ENCODE measurements at places on chromosomes 4 and X. TPM values are rescaled to one million over a fixed set of nuclear protein-coding genes. Genes with fewer than 3 reads are reported as not detected.
A peak's percentile ranks its signal among the peaks of the same experiment; 100 is the strongest.

The ANOS1 gene
- 2.3 TPM for total RNA-seq

- DNase-seq = no peak
Observed at GRCh38 chr4:159290321-159291030, 187.6 kb downstream of the RAPGEF2 start.

The IL15 gene
- 7.0 TPM for total RNA-seq

The SYAP1 gene
- total RNA-seq = 27.3 TPM

The CRMP1 gene
- total RNA-seq = 1.3 TPM

GRCh38 chr4:79528241-79528706, 120.2 kb upstream of the GK2 start:
- no peak for DNase-seq

The IGFBP7 gene
- 487 TPM for total RNA-seq

- no peak for DNase-seq
Observed at GRCh38 chr4:158871335-158871724, 102.5 kb downstream of the FNIP2 start.

The LRIT3 gene
- 0.65 TPM for total RNA-seq

GRCh38 chr4:8857766-8858700, 13.6 kb downstream of the HMX1 start:
- no peak for DNase-seq

- DNase-seq = no peak
Observed at GRCh38 chr4:77093401-77093800, 17.6 kb upstream of the CCNI start.

- peak; percentile 45 for DNase-seq
Observed at GRCh38 chr4:20490734-20491133, 209.5 kb upstream of the PACRGL start.

GRCh38 chr4:2341261-2341841, 77.1 kb downstream of the ZFYVE28 start:
- peak; percentile 37 for DNase-seq

DNA sequence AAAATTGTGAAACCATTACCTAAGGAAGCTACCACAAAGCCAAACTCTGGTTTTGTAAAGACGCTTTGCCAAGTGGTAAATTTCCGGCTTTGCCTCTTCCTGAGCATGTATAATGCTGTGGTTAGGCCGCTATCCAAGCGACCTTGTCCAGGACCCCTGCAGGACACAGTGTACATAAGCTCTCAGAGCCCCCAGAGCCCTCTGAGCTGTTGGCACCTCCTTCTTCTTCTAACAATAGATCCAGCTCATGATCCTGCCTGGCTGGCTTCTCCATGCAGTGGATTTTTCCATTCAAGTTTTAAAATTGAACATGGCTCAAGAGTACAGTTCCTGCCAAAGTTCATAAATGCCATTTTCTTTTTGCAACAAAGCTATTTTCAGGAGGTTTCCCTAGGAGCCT, 326.7 kb downstream of the MAPK10 start:
- DNase-seq = peak; percentile 49

The BEND4 gene
- total RNA-seq = 0.18 TPM

DNA sequence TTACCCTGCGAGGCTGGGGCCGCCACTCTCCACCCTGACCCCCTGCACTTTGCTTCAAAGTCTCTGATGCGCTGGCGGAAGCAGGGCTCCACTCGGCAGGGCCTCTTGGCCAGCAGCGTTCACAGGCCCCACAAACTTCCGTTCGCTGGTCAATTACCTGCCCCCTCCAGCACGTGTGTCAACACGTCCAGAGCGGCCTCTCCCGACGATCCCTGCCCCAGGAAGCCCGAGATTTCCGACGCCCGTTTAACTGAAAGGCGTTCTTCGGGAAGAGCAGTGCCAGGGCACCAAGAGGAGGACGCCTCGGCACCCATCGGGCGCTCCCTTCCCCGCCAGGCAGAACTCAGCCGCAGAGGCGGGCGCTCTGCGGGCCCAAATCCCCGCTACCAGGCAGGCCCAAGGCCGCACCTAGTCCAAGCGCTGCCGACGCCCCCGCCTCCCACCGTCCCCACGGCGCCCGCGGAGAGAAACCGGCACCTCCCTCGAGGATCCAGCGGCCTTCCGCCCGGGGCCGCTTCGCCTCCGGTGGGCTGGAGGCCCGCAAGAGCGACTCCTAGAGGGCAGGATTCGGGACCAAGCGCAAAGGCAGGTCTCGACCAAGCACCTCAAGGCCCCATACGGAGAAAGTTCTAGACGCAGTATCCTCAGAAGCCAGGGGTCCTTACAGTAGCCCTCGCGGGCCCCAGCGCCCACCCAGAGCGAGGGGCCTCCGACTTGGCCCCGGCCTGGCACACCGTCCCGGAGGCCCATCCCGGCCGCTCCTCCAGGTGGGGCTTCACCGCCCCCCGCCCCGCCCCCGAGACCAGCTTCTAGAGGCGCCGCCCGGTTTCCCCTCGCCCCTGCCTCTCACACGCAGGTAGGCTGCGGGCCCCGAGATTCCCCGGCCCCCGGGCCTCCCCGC, 586 bp downstream of the BCAP31 start:
- no peak for DNase-seq

DNA sequence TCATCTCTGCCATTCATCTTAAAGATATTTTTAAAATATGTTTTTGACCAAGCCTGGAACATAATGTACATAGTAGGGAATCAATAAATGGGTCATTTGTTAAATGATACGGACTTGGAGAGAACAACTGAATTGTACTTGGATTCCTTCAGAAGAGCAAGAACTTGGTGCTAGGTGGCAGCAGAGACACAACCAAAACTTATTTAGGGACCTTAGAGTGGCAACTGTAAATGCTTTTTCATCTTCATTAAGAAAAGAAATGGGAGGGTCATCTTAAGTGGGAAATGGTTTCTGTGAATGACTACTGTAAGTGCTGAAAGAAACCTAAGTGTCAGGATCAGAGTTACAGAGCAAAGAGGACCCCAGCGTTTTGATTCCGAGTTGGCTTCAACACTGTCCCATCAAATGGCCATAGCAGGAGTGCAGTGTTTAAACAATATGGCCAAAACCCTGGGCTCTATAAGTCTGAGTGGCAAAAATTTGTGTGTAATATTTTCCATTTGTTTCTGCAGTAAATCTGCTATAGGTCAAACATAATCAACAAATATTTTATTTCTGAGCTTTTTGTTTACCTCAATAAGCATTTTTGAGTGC, 213.6 kb downstream of the PALLD start:
- DNase-seq = no peak
